ENCODE measurements at places on chromosomes 5 and 9.

- no peak for DNase-seq
Observed at GRCh38 chr5:99586878-99587277, 658.1 kb upstream of the CHD1 start.

- DNase-seq, result no peak
Observed at GRCh38 chr5:35316611-35317274, 86.5 kb upstream of the PRLR start.

DNA sequence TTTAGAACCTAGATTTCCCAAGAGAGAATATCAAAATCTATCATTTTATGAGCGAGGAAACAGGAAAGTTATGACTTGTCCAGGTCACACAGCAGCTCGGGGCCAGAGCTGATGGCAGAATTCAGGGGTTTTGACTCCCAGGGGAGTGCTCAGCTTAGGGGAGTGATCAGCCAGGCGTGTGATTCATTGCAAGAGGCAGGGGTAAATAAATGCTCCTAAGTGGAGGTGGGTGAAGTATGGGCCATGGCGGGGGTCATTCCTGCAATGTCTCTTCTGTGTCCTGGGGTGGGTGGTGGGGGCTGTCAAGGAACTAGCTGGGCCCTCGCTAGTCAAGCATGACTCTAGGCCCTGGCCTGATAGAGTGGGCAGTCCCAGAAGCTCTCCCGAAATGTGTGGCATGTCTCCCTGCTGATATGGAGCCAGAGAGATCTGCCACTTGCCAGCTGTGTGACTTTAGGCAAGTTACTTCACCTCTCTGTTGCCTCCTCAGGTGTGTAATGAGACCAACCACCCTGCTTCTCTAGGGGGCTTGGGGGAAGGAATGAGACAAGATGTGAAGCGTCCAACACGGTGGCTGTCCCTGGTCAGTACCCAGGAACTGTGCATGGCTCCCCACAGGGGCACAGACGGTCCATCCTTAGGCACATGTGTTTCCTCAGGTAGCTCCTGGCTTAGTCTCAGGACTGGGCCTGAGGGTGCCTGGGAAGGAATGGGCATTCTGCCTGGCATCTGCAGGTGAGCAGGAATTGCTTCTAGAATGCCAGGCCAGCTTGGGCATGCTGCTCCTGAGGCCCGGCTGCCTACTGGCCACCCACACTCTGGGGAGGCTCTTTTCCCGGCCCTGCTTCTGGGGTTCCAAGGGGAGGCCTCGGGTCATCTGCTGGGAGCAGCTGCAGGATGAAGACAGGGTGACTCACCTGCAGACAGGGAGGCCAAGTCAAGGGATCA lies 36.5 kb upstream of the SH3PXD2B start:
- no peak for DNase-seq

DNA sequence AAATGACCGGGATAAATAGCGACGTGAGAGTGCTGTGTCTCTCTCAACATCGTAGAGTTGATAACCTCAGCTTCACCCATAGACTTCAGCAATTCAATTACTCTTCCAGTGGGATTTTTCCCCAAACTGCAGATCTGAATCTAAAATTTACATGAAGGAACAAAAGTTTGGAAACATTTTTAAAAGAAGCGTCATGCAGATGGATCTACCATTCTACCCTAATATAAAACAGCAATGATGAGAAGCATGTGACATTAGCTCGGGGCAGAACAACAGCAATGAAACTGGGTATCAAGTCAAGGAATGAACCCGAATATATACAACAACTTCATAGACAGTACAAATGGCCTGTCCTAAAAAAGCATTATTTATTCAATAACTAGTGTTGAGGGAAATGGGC lies 18.8 kb downstream of the GLT6D1 start:
- no peak for DNase-seq

GRCh38 chr9:111051400-111051799 lies 13.1 kb upstream of the LPAR1 start:
- DNase-seq, result no peak

GRCh38 chr9:94921656-94922055 lies 195.2 kb downstream of the AOPEP start:
- DNase-seq, result no peak

GRCh38 chr5:124030043-124030491 lies 518.1 kb downstream of the CSNK1G3 start:
- DNase-seq, result no peak

DNA sequence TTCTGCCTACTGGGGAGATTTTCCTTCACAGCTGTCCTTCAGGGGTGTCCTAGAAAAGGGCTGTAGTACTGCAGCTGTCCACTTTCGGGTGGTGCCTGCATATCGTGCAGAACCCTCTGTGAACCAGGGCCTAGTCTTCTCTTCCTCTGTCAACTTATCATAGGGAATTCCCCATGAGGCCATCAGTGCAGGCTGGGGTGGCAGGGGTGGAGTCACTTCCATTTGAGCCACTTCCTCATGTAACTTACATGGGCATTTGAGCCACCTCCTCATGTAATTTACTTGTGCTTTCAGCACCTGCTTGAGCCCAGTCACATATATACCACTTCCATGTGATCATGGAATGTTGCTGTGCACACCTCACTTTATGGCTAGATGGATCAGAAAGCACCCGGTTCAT lies 742.0 kb upstream of the RGMB start:
- DNase-seq, result no peak

DNA sequence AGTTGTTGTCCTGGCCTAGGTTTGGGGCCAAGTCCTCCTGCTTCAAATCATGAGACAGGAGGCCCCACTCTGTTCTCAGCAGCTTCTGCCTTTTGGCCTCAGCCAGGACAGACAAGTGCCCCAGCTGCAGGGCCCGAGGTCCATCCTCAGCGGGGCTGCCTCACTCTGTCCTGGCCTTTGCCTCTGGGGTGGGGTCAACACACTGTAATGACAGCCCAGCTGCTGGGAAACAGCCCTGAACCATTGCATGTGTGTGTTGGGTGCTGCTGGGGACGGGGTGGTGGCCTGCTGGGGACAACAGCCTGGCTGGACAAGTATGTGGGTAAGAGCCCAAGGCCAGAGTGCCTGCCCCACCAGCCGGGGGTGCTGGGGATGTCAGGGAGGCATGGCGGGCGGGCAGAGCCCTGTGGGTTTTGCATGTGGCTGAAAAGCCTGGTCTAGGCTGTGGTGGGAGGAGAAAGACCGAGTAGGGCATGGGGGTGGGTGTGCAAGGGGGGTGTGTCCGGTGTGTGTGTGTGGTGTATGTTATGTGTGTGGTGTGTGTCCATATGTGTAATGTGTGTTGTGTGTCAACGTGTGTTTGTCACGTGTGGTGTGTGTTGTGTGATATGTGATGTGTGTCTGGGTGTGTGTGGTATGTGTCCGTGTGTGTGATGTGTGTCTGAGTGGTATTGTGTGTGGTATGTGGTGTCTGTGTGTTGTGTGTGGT lies 71.7 kb downstream of the KCNT1 start:
- no peak for DNase-seq
